ENCODE measurements at places on chromosomes 7 and 10.

- no peak for DNase-seq
These were observed 74.4 kb downstream of the RAB11FIP2 start for GRCh38 chr10:117972168-117972837.

DNA sequence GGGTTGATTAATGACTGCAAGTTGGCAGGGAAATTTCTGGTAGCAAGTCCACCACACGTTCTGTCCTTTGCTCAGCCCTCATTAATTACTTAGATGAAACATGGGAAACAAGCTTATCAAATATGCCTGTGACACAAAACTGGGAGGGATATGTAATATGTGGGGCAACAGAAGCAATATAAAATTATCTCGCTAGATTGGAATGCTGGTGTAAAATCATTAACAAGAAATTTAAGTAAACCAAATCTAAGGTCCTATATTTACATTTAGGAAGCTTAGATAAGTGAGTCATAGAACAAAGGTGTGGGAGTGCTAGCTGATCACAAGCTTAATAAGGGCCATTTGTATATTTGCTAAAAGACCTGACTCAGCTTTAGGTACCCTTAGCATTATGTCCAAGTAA is 23.5 kb downstream of the TRPV5 start:
- DNase-seq: no peak

DNA sequence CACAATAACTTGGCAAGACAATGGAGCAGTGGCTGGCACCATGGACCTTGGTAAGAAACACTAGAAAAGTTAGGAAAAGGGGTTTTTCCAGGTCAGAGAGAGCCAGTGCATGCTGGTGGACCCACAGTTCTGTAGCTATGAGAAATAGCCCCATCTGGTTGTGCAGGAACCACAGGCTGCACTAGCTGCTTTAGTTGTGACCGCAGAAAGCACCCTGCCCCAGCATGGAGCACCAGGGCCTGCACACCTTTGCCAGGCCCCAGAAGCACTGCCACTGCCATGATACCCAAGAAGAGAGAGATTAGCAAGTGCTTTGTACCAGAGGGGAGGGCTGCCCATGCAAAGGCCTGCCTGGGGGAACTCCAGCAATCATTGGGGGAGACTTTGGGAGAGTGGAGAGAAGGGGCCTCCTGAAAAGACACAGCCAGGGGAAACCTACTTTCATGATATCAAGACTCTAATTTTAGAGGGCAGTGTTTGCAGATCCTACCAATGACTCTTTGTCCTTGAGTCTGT is 256.1 kb upstream of the C7orf33 start:
- no peak for DNase-seq

DNA sequence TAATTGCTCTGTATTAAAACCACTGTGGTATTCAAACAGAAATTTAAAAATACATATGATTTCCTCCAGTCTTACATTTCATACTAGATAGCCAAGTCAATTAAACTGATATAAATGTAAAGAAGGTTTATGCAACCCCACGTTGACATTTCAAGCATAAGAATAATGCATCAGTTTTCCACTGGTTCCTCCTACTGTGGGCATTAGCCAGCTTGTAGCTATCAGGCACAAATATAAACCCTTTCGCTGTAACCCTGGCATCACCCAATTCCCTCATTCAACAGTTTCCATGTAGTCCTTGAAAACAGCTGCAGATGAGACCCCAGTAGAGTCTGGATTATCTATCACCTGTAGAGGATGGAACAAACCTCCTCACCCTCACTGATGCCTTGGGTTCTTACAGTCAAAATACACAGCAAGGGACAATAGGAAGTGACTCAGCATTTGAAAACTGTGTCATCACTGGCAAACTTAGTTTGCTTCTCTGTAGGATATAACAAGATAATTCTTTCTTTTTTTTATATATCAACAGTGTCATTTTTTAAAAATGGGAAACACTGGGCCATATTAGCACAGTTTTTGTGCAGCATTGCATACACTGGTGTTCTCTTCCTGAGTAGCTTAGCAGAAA is 113.0 kb downstream of the PDE1C start:
- no peak for DNase-seq

- DNase-seq: no peak
These were observed 21.3 kb upstream of the TMEM236 start for GRCh38 chr10:17730667-17731066.

DNA sequence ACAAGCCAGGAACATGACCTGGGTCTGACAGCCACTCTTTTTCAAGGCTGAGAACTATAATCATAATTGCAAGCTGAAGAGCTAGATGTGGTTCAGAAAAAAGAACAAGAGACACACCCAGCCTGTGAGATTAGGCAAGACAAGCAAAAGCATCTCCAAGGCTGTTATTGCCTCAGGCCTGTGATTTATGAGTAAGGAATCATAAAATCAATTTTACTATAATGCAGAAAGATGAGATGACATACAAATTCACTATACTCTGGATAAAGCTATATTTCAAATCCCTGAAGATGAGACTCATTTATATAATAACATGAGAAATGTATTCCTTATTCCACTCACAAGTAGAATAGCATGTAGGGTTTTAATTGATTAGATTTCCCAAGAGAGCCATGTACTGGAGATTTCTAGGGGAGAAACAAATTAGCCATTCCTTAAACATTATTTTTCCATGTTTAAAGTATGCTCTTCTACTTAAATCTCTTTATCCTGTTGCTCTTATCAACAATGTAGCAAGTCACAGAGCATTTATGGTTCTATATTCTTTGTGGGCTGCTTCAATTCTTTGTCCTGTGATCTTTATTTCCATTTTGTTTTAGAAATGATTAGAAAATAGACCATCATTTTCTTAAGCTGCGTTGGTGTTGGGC is 47.4 kb downstream of the FHIP2A start:
- no peak for DNase-seq

DNA sequence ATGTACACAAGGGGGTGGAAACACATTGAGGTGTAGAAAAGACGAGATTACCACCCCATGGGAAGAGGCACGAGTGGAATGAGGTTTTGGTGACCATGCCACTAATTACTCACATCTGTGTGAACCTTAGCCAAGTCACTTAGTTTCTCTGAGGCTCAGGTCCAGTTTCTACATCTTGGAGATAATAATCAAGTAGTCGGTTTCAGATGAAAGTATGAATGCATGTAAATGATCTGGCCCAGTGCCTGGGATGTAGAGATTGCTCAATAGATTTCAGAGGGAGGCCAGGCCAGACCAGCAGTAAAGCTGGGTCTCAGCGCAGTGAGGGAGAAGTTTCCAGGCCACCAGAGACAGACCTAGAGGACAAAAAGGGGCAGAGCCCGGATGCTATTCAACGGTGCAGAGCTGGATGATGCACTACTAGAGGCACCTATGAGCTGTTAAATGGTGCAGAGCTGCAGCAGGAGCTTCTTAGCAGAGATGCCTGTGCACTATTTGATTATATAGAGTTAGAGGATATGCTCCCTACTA is 725.1 kb downstream of the GRID1 start:
- no peak for DNase-seq
